ENCODE measurements at places on chromosomes 11 and 22.

GRCh38 chr22:38298312-38299005 is 18.8 kb downstream of the CSNK1E start:
- peak; percentile 100 for DNase-seq

DNA sequence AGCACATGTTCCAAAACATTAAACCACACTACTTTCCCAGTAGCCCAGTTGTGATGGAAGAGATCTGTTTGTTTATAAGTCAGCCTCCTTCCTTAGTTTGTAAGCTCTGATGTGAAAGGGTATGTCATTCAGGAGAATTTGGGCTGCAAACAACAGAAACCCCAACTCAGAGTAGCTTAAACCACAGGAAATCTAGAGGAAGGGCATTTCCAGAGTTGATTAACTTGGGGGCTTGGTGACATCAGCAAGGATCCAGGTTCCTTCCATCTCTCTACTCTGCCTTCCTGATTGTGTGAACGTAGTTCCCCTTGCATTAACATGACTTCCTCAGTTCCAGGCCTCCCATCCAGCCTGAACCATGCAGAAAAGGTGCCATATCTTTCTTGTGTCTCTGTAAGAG is 6.5 kb upstream of the FJX1 start:
- DNase-seq = no peak

DNA sequence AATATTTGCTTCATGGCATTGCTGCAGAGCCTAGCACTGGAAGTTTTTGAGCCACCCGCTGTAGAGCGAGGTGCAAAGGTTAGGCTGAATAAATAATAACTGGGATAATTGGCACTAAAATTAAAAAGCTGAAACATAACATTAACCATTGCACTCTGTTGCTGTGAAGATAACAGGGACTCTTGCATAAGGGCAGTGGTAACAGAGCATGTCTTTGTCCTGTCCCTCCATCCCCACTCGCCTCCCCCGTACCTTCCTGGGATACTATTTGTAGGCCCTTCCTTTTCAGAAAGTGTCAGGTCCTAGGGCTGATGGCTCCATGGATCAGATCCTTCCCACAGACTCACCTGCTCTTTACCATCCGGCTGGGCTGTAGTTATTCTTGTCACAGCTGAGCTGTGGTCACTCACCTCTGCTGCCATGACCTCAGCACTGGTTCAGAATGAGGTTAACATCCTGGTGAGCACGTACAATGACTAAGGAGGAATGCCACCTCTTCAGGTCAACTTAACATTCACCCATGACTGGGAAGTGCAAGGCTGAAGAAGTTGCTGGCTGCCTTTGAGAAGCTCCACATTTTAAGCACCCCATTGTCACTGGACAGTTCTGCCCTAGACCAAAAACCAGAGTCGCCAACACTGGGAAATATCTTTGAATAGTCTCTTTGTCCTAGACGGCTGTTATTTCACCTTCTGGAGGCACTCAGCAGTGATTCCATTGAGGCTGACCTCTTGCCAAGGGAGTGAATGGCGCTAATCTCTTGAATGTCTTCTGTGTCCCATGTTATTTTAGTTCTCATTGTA is 103.2 kb upstream of the KIRREL3 start:
- no peak for DNase-seq

GRCh38 chr11:130636722-130637464 is 188.4 kb downstream of the ADAMTS15 start:
- peak; percentile 90 for DNase-seq

- DNase-seq = peak; percentile 46
Observed at GRCh38 chr11:65500387-65501185, 1.7 kb downstream of the MALAT1 start.

Measured in iris pigment epithelial cell (primary cell).